H7 (cell line): ENCODE measurements at places on chromosomes 4 and X.

GRCh38 chr4:18021470-18021719, 160 bp downstream of the LCORL start:
- DNase-seq: peak; percentile 64

DNA sequence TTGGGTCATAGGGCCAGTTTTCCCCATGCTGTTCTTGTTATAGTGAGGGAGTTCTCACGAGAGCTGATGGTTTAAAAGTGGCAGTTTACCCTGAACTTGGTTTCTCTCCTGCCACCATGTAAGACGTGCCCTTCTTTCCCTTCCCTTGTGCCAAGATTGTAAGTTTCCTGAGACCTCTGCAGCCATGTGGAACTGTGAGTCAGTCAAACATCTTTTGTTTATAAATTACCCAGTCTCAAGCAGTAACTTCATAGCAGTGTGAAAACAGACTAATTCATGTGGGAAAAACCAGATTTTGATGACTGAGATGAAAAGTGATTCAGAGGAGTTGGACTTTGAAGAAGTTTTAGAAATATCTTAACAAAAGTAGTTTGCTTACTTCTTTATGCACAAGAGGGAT, 101.4 kb downstream of the ARHGAP10 start:
- DNase-seq: no peak

- no peak for DNase-seq
Measured at GRCh38 chr4:55907469-55907868, 41.3 kb upstream of the CEP135 start.

- no peak for DNase-seq
Measured at GRCh38 chr4:88938138-88938537, 118.8 kb downstream of the FAM13A start.

GRCh38 chrX:44352758-44353157, 9.3 kb upstream of the EFHC2 start:
- no peak for DNase-seq

DNA sequence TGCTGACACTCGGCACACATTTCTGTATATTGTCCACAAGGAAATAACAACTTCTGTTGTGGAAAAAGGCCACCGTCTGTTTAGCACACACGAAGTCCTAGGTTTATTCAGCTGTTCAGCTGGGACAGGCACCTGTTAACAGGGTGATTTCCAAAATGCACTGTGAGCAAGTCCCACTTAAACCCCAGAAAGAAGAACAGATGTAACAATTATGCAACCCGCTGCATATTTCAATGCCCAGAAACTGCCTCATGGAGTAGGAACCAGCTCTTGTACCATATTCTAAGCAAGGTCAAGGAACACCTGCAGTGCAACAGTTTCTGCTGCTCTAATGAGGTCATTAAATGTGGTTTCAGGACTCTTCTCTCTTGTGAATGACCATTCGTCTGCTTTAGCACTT, 77.1 kb downstream of the GEMIN8 start:
- DNase-seq: no peak

GRCh38 chrX:54921427-54922021, 900 bp downstream of the TRO start:
- peak; percentile 73 for DNase-seq

GRCh38 chr4:26194764-26195163, 126.0 kb upstream of the RBPJ start:
- no peak for DNase-seq

DNA sequence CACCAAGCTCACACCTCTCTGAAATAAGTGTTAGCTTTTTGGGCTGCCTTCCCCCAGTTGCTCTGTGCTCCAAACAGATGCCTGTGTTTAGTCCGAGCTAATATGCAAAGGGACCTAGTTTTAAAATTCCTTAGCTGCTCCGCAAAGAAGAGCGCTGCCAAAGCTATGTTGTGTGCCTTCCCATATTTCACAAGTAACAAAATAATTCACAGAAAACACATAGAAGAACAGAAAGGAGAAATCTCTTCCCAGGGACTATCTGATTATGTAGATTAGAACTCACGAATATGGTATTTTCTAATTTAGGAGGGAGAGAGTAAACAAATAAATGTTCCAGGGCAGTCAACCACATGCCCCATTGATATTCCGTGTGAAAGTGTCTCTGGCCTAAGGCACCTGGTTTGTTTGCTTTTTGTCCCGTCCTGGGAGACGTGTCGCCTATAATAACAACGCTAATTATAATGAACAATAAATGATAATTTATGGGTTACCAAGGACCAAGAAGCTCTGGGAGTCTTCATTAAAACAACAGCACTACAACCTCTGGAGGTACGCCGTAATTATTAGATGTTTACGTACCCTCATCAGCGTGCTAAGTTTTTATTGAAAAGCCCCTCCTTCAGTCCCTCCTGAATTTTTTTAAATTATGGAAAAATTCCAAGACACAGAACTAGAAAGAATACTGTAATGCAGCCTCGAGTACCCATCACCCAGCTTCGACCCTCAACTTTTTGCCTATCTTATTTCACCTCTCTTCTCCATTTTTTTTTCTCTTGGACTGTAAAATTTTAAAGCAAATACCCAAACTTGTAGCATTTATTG, 1.2 kb upstream of the CCNG2 start:
- no peak for DNase-seq

GRCh38 chrX:16386126-16386525, 218.8 kb downstream of the MAGEB17 start:
- DNase-seq: no peak

DNA sequence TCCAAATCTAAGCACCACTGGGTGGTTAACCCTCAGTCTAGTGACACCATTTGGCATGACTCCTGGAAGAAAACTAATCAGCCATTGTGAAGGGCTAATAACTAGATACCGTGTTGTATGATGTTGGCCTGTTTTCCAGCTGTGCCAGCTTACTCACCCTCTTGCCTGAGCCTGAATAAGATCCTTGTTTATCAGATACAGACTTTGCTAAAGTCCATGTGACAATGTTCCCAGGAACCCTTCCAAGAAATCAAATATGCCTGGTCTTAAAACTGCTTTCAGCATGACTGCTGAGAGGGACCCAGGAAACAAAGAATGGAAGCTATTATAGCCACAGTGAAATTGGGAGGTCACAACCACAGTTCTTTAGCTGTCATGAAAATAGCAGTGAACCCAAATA, 640.8 kb upstream of the INTU start:
- DNase-seq: no peak

DNA sequence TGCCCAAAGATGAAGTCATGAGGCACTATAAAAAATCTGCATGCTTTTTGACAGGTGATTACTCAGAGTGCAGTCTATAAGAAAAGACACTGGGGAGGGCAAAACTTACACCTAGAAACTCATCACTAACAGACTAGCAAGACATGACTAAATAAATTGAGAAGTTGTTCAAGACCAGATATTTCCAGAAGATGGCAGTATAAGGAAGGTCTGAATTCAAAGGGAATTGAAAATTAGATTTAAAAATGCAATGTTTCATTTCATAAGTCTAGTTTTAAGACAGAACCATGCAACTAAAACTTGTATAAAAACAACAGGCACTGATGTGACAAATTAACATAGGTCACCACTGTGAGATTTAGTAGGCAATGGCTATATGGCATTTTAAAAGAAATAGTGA, 232.5 kb upstream of the POF1B start:
- no peak for DNase-seq

DNA sequence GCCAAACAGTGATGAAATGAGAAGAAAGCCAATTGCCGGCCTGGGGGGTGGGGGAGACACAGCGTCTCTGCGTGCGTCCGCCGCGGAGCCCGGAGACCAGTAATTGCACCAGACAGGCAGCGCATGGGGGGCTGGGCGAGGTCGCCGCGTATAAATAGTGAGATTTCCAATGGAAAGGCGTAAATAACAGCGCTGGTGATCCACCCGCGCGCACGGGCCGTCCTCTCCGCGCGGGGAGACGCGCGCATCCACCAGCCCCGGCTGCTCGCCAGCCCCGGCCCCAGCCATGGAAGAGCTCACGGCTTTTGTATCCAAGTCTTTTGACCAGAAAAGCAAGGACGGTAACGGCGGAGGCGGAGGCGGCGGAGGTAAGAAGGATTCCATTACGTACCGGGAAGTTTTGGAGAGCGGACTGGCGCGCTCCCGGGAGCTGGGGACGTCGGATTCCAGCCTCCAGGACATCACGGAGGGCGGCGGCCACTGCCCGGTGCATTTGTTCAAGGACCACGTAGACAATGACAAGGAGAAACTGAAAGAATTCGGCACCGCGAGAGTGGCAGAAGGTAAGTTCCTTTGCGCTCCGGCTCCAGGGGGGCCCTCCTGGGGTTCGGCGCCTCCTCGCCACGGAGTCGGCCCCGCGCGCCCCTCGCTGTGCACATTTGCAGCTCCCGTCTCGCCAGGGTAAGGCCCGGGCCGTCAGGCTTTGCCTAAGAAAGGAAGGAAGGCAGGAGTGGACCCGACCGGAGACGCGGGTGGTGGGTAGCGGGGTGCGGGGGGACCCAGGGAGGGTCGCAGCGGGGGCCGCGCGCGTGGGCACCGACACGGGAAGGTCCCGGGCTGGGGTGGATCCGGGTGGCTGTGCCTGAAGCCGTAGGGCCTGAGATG, at the start of gene SHOX:
SHOX (plus strand) TSS at position 180 of the 885 bp plus-strand sequence; CDS start at position 287, 107 bp downstream.
- peak; percentile 72 for DNase-seq

- no peak for DNase-seq
Measured at GRCh38 chr4:47621181-47621580, 136.1 kb downstream of the ATP10D start.

GRCh38 chrX:68043713-68044438, 389.4 kb downstream of the OPHN1 start:
- no peak for DNase-seq
